ENCODE measurements at places on chromosomes 13 and 19.

- DNase-seq, result no peak
Measured at GRCh38 chr13:99322297-99323103, 15.3 kb upstream of the GPR183 start.

- peak; percentile 8 for DNase-seq
Measured at GRCh38 chr13:53206455-53206854, 177.8 kb downstream of the OLFM4 start.

- DNase-seq, result no peak
Measured at GRCh38 chr19:48417421-48417820, 24.0 kb downstream of the GRIN2D start.

GRCh38 chr13:105297839-105298238 lies 1237.6 kb downstream of the EFNB2 start:
- DNase-seq, result no peak

DNA sequence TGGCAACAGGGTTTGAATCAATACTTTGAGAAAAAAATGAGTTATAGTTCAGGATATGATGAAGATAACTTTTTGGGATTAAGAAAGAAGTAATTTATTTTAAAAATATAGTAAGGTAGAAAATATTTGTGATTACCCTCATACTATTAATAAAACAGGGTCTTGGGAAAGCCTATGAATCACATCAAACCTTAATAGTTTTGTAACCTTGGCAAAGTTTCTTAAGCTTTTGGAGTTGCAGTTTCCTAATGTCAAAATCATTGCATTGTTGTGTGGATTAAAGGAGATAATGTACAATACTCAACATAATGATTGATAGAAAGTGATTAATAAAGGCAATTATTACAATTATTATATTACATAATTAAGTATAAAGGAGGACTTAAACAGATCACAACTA lies 149.0 kb downstream of the LMO7 start:
- DNase-seq, result no peak

GRCh38 chr19:28667348-28667977 lies 545.5 kb downstream of the UQCRFS1 start:
- DNase-seq, result no peak

- DNase-seq, result no peak
Measured at GRCh38 chr13:51550151-51550550, 34.1 kb upstream of the WDFY2 start.

GRCh38 chr19:35495107-35496064 lies 5.1 kb upstream of the KRTDAP start:
- peak; percentile 72 for DNase-seq

DNA sequence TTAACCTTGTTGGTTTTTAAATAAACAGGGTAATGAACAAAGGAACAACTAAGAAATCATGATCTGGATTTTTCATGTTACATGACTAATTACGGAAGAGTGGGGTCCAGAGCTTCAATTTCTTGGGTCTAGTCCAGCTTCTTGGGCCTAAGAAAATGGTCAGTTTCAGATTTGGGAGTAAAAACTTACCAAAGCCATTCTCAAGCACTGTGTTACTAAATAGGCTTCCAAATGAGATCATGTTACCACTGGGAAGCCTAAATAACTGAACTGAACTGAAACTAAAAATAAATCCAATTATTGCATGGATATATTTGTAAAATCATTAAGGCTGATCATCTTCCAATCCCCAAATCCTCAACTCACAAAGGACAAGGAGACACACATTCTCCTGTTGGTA lies 13.9 kb downstream of the TBC1D4 start:
- no peak for DNase-seq

DNA sequence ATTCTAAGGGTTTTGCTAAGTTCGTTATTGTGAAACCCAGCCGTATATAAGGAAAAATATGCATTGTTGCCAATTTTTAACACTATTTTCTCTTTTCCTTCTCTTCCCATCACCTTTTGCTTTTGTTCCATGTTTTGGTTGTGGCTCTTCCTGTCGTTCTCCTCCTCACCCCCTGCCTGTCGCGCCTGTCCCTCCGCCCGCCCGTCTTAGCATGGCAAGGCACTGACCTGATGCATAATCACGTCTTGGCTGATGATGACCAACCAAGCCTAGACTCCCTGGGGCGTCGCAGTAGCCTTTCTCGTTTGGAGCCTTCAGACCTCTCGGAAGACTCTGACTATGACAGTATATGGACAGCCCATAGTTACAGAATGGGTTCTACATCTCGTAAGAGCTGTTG lies 28.5 kb upstream of the TEX29 start:
- DNase-seq, result no peak

DNA sequence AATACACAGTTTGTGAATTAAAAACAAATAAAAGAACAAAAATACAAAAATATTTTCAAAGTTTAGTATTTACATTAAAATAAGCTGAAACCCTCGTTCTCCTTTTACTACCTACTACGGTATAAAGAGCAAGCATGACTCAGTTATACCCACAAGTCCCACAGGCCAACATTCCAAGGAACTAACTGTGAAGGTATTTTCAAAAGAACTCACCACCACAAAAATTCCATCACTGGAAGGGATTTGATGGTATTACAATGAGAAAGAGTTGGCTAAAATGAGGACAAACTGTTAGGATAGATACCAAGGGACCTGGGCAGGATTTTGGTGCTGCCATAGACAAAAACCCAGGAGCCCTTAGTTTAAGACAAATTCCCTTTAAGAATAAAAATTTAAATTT lies 122.7 kb downstream of the TBC1D4 start:
- DNase-seq, result no peak

DNA sequence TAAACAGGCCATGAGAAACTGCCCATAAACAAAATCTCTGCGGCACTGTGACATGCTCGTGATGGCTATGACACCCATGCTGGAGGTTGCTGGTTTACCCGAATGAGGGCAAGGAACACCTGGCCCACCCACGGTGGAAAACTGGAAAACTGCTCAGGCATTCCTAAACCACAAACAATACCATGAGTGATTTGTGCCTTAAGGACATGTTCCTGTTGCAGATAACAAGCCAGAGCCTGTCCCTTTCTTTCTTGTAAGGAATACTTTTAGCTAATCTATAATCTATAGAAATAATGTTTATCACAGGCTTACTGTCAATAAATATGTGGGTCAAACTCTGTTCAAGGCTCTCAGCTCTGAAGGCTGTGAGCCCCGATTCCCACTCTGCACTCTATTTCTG lies 12.1 kb downstream of the ZNF561 start:
- DNase-seq, result no peak

GRCh38 chr13:49464621-49465325 lies 20.7 kb downstream of the SETDB2 start:
- peak; percentile 35 for DNase-seq

GRCh38 chr19:57473646-57474045 lies 3.7 kb downstream of the ZNF772 start:
- no peak for DNase-seq

DNA sequence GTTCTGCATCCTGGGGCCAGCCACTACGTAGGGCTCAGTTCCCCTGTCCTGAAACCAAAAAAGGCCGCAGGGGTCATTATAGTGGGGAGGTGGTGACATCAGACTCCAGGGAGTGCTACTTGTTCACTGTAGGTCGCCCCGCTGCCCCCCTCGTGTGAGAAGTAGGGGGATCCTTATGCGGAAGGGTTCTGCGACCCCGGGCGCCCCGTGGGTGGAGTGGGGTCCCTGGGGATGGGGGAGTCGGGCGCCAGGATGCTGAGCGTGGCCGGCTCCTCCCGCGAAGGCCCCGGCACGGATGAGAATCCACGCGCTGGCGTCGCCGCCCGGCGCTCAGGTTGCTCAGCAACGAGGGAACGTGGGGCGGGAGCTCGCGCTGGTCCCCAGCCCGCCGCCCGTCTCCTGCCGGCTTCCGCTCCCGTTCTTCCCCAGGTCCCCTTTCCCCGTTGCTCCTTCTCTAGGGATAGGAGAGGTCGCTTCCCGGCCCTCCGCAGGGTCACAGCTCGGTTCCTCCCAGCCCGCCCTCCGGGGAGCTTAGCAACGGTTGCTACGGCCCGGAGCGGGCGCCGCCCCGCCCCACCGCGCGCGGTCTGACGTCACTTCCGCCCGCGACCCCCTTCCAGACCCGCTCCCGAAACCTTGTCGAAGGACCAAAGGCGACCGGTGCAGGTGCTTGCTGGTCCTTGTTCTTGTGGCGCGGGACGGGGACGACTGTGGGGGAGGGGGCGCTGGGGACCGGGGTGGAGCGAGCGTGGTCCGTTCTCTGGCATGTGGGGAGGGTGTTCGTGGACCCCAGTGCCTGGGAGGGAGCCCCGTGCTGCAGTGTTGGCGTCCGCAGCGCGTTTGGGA lies at the start of gene NAT14:
NAT14 (plus strand) TSS at position 596 of the 846 bp plus-strand sequence. CDS start 521 bp downstream, outside the sequence.
- DNase-seq, result peak; percentile 86

- no peak for DNase-seq
Measured at GRCh38 chr13:20513466-20513995, 12.1 kb downstream of the CRYL1 start.

DNA sequence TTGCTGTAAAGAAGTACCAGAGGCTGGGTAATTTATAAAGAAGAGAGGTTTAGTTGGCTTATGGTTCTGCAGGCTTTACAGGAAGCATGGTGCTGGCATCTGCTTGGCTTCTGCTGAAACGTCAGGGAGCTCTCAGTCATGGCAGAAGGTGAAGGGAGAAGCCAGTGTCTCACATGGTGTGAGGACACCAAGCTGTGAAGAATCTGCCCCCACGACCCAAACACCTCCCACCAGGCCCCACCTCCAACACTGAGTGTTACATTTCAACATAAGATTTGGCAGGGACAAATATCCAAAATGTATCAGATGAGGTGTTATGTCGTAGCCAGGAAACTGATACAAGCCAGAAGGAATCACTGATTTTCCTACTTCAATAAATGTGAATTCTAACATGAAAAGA lies 136.5 kb downstream of the CYSLTR2 start:
- DNase-seq, result no peak

GRCh38 chr19:40266119-40266518 lies 19.0 kb downstream of the AKT2 start:
- DNase-seq, result peak; percentile 60

- no peak for DNase-seq
Measured at GRCh38 chr19:41590936-41591335, 15.0 kb downstream of the CEACAM21 start.

DNA sequence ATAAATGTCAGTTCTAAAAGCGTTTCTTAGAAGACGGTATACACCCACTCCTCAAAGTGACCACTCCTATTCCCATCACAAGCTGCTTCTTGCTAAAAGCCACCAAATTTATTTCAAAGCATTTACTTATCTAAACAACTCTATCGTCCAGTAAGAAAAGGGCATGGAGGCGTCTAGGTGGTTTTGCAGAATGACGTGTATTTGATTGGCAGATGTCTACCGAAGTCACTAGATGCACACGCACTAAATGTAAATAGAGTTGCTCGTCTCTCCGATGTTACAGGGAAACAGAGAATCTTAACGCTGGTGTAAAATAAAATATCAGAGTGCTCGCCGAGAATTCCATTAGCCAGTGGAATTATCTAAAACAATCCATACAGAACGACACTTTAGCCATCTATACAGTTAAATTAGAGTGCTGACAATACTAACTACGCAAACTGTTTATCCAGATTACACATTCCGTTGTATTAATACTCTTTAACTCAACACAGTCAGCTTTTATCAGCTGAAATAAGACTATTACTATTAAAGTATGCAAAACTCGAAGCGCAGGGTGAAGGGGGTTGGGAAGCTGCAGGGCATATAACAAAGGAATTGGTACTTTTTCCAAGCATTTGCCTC lies 1.9 kb downstream of the KLF12 start:
- peak; percentile 54 for DNase-seq

DNA sequence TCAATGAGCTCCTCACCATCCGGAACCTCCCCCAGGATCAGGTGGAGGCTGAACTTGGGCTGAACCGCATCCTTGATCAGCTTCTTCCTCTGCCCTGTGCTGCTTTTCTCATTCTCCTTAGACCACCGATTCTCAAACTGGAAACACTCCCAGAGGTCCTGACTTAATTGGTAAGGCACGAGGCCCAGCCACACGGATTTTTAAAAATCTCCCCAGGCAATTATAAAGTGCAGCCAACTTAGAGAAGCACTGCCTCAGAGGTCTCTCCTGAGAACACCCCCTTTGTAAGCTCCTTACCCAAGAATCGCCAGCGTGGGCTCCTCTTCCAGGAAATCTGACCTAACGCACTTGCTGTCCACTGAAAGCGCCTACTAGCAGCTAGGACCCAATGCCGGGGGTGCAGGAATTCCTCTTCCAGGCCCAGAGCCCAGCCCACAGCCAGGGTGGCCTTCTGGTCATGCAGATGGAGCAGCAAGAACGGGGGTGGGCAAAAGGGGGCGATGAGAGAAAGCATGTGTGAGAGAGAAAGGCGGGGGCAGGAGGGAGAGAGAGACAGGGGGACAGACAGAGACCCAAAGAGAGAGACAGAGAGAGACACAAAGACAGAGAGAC lies 66.9 kb upstream of the CACNA1A start:
- DNase-seq, result no peak

GRCh38 chr19:41403181-41403970 lies 5.8 kb downstream of the BCKDHA start:
- DNase-seq, result no peak

DNA sequence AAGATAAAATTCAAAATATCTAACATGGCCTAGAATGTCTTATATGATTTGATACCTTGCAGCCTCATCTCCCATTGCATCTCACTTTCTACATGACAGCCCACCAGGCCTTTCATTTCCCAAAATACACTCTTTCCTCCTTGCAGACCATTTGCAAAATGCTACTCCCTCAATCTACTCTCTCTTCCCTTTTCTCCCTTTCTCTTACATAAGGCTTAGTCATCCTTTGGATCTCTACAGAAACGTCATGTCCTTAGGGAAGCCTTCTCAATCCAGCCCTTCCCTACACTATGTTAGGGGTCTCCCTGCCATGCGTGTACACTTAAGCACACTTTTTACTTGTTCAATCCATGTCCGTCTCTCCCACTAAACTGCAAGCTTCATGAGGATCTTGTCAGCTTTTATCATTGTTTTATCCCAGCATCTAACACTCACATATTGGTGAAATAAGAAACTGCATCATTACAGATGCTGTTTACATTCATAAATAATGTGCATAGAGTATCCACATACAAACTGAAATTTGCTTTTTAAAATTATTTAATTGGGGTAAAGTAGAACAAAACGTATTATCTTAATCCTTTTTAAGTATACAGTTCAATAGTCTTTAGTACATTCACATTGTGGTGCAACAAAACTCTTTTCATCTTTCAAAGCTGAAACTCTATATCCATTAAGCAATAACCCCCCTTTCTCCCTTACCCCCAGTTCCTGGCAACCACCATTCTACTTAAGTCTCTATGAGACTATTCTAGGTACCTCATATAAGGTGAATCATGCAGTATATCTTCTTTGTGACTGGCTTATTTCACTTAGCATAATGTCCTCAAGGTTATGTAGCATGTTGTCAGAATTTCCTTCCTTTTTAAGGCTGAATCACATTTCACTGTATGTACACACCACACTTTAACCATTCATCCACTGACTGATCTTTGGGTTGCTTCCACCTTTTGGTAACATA lies 11.5 kb upstream of the WBP4 start:
- DNase-seq, result no peak

GRCh38 chr13:36148446-36148845 lies 17.3 kb upstream of the DCLK1 start:
- DNase-seq, result no peak

DNA sequence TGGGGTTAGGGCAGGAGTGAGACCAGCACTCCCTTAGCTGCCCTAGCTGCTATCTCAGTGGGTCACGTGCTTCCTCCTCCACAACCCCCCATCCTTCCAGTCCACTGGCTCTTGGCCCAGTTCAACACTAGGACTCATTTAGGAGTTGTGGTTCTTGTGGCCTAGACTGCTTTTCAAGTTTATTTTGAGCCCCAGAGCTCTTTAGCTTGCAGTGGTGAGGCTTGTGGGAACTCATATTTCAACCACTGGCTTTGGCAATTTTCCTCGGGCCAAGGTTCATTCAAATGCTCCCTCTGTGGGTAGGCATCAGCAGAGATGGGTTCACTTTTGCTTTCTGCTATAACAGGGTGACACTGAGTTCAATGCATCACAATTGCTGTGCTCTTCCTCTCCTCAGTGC lies 436.2 kb upstream of the SLITRK5 start:
- DNase-seq, result no peak

Measured in tongue (tissue), 3 donors.